ENCODE measurements at places on chromosomes 3 and 15.

- DNase-seq: no peak
Observed at GRCh38 chr3:149726716-149727407, 25.4 kb downstream of the COMMD2 start.

DNA sequence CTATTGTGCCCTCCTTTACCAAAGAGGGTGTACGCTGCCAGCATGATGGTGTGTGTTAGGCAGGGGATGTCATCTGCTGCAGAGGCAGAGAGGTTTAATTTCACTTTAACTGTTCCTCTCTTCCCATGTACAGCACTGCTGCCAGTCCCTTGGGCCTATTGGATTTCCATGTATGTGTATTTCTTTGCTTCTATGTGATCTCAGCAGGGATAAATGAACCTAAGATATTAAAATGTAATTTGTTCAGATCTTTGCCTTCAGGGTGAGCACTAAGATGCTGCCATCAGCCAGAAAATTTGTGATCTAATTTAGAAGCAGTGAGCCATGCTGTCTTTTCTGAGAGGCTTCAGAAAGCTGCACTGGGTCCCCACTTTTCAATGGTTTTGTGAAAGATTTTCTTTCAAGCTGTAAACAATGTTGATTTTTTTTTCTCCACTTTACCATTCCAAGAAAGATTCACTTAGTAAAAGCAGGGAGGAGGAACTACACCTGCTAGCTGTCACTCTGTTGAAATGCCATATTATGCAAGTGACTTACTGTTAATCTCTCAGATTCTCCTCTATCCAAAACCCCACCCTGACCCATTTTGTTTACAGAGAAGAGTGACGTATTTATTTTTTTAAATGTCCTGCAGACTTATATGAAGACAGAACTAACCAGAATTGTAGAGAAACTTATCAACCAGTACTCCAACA is 261.9 kb downstream of the TBL1XR1 start:
- DNase-seq: no peak

DNA sequence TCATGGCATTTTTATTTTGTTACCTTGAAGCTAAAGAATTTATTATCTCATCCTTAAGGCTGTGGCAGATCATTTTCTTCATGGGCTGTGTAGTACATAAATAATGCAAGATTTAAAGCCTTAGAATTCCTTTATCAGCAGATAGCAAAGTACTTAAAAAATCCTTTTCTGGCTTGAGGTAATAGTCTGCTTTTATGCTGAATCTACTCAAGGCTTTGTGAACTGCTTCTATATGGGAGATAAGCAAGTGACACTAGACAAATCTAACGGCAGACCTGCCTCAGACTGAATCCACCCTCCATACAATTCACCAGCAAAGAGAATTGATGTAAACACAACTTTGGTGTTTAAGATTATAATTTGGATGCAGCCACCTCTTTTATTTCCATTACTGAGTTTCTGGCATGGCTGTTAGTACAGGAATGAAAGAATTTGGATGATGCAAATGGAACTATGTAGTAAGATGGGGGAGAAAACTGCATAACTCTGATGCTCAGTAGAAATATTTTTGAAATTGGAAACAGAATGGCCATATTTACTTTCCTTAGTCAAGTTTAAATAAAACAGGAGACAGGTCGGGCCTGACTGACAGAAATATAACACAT is 1121.5 kb downstream of the NAALADL2 start:
- no peak for DNase-seq

DNA sequence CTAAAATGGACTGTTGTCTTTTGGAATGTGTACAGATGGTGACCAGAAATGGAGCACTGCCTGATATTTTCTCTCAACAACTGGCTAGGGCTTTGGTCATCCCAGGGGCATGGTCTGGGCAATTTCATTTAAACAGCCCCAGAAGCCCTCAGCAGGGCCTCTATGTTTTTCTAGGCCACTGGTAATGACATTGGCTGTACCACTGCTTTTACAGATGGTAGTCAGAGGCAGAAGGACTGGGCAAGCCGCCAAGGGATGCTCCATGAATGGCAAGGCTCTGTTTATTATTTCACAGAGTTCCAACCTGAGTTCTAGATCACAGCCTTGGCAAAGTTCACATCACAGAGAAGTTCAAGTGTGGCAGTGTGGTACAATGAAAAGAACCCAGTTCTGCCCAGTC is 37.0 kb upstream of the LMCD1 start:
- DNase-seq: no peak

GRCh38 chr15:80250614-80251427 is 1.2 kb downstream of the CTXND1 start:
- DNase-seq: no peak

DNA sequence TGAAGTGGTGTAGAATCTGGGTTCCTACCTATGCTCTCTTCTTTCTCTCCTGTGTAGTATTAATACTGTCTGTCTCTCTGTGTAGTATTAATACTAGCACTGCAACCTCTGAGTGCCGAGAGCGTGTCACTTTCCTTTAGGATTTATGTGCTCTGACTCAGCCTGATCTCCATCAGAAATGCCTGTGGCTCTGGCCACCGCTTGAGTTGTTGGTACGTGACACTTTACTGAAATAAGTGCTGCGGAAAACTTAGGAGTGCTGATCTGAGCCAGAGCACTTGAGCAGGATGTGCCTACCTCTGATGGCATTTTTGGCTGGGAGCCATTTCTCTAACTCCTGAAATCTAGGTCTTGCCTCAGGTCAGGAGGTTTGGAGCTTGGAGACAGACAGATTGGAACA is 807.4 kb downstream of the SQOR start:
- DNase-seq: no peak

DNA sequence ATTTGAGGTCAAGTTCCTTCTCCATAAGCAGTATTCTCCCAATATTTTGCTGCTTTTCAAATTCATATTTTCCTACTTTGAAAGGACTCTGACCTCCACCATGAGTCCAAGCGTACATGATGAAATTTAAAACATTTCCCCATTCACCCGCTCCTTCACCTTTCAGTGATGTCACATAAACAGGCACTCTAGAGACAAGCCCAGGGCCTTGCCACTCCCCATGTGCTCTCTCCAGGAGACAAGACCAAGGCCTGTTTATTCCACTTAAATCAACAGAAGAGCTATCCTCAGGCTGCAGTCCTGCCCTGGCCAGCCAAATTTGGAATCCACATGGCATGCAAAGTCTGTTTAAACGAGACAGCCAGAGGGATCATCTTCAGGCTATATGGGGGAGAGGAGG is 161.5 kb downstream of the ARRDC4 start:
- DNase-seq: no peak

DNA sequence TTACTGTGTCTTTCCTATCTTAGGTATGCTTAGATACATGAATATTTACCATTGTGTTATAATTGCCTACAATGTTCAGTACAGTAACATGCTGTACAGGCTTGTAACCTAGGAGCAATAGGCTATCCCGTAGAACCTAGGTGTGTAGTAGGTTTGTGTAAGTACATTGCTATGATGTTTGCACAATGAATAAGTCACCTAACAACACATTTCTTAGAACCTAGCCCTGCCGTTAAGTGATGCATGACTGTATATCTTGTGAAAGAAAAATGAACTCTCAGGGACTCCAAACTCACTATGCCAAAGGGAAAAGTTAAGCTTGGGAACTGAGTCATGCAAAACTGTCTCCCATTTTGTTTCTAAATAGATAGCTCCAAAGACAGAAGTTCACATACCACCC is 91.5 kb upstream of the ACP3 start:
- no peak for DNase-seq

All from ovary (tissue), 10 donors.